ENCODE measurements at places on chromosomes 16 and 17.

DNA sequence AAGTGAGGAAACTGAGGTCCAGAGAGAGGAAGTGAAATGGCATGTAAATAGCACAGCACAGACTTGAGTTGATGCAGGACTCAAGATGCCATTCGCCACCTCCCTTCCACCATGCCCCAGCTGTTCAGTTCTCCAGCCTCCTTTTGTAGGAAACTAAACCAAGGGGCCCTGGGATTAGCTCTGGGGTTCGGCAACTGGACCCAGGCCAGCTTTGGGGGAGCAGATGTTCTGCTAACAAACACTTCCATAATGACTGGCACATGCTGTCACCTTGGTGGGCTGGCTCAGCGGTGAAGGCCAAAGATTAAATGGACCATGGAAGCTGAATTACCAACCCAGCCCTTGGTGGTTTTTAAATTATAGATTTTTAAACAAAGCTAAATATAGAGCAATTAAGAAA, 77.0 kb downstream of the IRX6 start:
- no peak for DNase-seq

GRCh38 chr17:68794636-68795434, 160.4 kb downstream of the ABCA8 start:
- DNase-seq, result no peak

DNA sequence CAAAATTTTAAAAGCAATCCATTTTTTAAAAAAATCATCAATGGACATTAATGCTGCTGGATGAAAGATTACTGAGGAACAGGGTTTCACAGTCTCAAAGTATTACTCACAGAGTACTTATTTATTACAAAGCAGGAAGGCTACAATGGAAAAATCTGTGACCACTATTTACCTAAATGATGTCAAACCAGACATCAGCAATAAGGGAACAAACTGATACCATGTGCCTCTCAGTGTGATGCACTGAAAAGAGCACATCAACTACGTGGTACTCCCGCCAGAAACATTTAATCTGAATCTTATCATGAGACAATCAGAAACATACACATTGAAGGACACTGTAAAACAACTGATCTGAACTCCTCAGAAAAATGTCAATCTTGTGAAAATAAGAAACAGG, 124.2 kb downstream of the PARN start:
- no peak for DNase-seq

- DNase-seq, result no peak
Measured at GRCh38 chr16:66197668-66198278, 168.7 kb upstream of the CDH5 start.

GRCh38 chr16:47712276-47713224, 251.4 kb downstream of the PHKB start:
- no peak for DNase-seq

DNA sequence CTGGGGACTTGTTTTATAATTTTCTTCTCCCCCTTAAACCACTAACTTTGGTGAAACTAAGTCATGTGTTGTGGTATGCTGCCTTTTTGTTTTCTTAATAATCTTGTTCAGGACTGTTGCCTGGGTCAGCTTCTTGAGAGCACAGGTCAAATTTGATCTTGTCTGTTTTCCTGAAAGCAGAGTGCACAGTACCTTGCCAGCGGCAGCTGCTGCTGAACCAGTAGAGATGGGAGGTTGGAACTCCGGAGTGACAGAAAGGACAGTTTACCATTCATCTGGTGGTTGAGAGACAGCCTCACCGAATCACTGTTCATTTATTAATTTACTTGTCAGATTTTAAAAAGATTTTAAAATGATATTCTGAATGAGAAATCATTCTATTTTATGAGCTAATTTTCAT, 125.0 kb downstream of the PHKB start:
- no peak for DNase-seq

- DNase-seq, result no peak
Measured at GRCh38 chr16:55039511-55039910, 108.8 kb downstream of the IRX5 start.
